ENCODE measurements at places on chromosomes 7 and 10.

- no peaks in the 10 kb centered on the region for H3K27me3 ChIP-seq
- DNase-seq, result no peak
- H3K4me3 ChIP-seq, result no peak overlapping the region
- H3K27ac ChIP-seq, result no peak overlapping the region
- H3K4me1 ChIP-seq, result no peaks in the 10 kb centered on the region
- H3K36me3 ChIP-seq, result no peaks in the 10 kb centered on the region
These were observed 291.0 kb downstream of the RNLS start for GRCh38 chr10:88292185-88292514.

DNA sequence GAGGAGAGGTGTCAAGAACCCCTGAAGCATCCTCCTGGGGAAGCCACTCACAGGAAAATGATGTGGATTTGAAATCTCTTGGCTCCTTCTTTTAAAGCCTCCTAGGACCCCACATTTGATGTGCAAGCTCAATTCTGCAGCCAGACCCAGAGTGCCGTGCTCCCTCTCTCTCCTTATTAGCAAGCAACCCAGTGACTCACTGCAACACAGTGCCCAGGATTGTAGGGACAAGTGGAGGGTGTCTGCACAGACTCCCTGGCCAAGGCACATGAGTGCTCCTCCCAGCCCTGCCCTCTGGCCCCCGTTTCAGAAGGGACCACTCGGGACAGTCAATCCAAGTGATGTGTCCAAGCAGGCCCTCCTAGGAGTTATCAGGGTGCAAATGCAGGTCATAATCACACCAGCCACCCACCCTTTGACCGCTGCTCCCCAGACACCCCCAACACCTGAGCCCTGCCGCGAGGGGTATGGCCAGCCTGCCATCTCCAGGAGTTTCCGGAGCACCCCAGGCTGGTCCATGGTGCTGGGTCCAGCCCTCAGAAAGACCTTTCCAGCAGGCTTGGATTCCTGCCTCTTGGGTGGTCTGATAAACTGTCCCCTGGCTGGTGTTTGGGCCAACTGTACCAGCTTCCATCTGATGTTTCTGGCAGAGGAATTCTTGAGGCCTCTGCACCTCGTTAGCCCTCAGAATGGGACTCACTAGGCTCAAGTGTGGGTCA, 54.5 kb upstream of the CXCL12 start:
- no peaks in the 10 kb centered on the region for H3K27me3 ChIP-seq
- DNase-seq, result peak; percentile 46
- no peak overlapping the region for H3K4me3 ChIP-seq

DNA sequence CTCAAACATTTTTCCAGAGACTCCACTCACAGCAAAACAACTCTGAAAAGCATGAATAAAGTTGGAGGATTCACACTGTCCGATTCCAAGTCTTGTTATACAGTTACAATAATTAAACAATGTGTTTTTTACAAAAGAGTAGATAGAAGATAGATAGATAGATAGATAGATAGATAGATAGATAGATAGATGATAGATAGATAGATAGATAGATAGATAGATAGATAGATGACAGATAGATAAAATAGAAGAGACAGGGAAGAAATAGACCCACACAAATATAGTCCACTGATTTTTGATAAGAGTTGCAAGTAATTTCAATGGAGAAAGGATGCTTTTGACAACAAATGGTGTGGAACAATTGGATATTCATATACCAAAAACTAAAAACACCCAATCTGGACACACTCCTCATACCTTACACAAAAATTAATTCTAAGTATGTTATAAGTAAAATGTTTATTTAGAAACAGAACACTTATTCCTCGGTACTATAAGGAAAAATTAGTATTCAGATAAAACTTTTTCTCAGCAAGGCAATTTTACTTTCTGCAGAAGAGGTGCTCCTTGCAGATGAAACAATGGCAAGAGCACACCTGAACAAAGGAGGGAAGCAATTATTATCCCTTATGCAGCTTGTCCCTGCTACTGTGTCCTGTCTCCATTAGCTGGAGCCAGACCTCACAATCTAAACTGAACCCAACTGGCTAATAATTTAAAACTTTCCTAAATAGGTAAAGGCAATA, 5.7 kb upstream of the TAS2R39 start:
- H3K36me3 ChIP-seq, result no peaks in the 10 kb centered on the region
- no peak overlapping the region for H3K4me3 ChIP-seq
- no peak for DNase-seq
- no peaks in the 10 kb centered on the region for H3K27me3 ChIP-seq

DNA sequence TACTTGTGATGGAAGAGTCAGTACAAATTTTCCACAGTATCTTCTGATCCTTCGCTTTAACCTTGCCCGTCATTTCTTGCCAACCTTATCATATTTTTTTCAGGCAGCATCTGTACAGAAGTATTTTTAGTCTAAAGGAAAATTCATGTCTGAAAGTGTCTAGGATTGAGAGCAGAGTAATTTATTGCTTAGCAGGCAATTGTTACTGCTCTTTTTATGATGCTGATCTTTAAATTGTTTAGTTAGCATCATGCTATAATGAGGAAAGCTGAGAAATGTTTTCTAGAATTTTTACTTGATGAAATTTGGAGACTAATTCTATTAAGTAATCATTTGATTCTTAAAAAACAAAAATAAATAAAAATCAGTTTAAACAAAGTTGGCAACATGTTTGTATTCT, 20.6 kb downstream of the KAT6B start:
- H3K36me3 ChIP-seq, result peaks cover 2% of the 10 kb centered on the region
- H3K4me3 ChIP-seq, result no peak overlapping the region
- no peak for DNase-seq
- H3K27me3 ChIP-seq, result no peaks in the 10 kb centered on the region
- H3K4me1 ChIP-seq, result no peaks in the 10 kb centered on the region
- H3K27ac ChIP-seq, result no peak overlapping the region
